ENCODE measurements at places on chromosomes 12 and 14. TPM values are rescaled to one million over a fixed set of nuclear protein-coding genes. Genes with fewer than 3 reads are reported as not detected.

The GARIN6 gene
- total RNA-seq: not detected

The CELA1 gene
- not detected for total RNA-seq

The TOMM20L gene
- total RNA-seq: not detected

DNA sequence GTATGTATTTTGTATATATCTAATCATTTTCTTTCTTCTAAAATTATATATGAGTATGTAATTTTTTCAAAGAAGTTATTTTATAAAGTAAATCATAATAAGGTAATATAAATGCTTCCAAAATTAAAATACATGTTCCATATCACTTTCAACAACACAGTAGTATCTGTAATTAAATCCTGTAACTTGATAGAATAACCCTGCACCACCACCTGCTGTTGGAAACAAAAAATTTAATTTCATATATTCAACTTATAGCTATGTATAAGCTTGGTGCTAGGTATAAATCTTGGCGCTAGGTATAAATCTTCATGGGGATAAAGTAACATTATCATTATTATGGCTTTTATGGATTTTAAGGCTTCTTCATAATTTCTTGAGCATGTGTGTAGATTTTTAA is 149.7 kb upstream of the DCN start:
- DNase-seq: no peak

DNA sequence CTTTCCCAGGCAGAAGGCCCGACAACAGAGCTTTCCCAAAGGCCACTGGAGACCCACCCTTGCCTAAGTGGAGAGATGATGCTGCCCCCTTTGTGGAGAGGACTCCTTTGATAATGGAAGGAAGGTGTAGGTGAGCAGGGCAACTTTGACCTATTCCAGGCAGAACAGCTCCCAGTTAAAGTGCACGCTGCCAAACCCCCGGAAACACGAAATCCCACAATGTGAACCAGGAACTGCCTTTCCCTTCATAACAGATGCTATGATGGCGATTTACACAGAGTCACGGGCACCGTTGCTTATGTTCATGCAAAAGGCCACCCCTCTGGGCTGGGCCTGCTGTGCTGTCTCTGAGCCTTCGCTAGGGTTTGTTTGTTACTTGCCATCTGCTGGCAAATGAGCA is 34.6 kb downstream of the PRIMA1 start:
- DNase-seq: no peak

DNA sequence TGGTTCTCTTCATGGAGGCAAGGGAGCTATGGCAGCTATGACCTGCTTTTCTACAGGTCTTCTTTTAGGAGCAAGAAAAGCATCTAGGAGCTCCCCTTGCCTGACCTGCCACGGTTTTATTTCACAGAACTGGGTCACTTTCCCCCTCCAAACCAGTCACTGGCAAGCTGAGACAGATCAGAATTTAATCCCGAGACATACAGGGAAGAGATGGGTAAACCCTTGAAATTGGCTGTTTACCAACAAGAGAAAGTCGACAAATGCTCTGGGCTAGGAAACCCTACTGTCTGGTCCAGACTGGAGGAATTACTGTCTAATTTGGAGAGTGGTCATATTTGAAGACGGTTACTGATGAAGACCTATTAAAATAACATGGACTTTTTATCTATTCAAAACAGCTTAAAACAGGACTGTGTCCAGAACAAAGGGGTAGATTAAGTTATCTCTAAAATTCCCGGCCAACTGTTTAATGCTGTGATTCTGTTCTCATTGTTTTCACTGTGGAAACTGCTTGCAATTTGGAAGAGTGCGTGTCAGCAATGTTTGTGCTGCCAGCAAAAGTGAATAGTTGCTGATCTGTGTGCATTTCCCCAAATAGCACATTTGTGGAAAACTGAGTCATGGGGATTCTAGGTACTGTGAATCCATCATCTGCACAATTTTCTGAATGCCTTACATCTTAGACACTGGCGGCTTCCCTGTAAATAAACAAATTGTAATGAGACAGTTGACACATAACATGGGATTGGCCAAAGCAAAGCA is 73.4 kb upstream of the EEA1 start:
- no peak for DNase-seq

GRCh38 chr14:56358851-56359614 is 220.6 kb upstream of the TMEM260 start:
- DNase-seq: no peak

DNA sequence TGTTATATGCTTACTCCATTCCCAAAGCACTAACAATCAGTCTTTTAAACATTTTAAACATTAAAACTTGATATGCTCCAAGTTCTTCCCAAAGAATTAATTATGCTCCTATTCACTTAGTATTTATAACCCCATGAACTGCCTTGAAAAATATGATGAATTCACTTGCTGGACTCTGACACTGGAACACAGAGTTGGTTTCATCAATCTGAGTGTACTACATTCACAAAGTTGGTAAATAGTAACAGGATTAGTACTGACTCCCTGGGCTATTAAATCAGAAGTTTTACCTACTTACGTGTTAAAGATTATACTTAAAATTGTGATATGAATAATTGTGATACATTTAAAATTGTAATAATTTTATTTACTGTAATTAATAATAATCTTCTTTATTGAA is 17.3 kb upstream of the MYF6 start:
- no peak for DNase-seq

DNA sequence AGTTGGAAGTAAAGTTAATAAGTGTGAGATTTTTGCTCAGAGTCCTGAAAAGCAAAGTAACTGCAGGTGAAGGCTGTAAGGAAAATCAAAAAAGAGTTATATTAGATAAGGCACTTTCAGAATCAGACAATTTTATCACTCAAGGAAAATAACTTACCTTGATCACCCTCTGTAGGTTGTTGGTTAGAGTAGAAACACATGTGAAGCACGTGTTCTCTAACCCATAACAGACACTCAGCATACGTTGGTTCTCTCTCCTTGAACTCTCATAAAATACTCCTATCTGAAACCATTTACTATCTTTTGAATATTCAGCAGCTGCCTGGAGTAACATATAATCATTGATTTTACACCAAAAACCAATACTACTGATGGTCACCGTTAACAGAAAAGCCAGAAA is 335.5 kb downstream of the KCNH5 start:
- no peak for DNase-seq

DNA sequence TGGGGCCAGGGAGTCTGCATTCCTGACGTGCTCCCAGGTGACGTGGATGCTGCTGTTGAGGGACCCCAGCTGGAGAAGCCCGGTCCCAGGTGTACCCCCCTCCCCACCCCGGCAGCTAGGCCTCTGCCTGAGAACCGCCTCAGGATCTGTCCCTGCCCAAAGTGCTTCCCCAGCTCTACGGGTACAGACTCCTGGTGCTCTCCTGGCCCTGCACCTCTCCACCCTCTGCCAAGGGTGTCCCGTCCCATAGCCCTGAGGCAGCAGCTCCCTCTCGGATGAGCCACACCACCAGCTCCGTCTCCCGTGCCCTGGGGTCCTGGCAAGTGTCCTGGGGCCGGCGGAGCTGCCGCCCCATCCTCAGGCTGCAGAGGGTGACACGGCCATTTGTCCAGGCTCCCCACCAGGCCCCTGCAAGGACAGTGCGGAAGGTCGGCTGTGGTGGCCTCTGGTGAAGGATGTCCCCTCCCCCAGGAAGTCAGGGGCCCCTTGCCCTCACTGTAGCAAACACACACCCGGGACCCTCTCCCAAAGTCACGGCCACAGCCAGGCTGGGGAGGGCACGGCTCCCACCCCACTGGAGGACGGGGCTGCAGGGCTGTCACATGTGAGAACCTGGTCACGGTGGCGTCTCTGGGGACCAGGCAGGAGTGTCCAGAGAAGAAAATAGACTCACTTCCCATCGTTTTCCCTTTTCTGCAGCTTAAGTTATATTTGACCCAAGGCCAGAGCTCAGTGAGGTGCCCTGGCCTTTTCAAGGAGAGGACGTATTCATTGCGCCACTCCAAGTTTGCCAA is 74.4 kb upstream of the FBRSL1 start:
- DNase-seq: no peak

GRCh38 chr12:65943388-65944137 is 119.3 kb downstream of the HMGA2 start:
- no peak for DNase-seq

DNA sequence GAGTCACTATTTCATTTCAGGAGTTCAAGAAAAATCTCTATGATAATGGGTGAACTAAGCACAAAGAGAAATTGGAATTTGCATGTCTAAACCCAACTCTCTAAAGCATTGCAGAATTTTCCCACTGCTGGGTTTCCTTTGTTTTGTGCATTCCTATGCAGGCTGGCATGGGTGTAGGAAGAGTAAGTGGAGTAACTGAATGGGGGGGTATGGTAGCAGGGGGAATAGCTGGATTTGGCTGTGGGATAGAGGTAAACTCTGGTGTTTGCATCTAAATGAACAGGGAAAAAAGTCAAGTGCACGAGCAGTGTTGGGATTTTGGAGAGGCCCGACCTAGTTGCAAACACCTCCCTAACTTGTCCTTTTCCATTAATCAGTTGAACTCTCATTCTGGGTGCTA is 159.1 kb downstream of the ANO4 start:
- no peak for DNase-seq

DNA sequence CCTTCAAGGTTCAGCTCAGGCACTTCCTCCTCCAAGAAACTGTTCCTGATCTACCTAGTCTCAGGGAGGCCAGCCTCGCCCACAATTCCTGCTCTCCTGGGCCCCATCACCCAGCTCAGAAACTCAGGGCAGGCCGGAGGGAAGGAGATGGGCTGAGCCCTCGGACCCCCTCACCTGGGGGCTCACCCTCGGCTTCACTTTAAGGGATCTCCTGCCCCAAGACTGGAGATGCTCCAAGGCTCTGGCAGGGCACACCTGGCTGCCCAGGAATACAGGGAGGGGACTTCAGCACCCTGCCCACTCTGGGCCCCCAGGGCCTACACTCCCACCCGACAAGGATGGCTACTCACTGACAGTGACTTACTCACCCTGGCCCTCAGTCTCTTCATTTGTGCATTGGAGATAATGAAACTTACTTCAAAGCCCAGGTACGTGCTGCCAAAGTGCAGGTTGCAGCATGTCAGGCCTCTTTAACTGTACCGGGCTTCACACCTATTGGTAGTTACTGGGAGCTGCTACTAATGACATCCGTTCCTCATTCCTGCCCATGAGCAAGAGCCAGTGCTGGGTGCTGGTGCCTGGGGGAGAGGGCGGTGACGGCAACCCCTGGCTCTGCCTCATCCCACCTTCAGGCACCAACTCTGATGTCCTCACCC is 21.0 kb upstream of the PPP1R13B start:
- no peak for DNase-seq

DNA sequence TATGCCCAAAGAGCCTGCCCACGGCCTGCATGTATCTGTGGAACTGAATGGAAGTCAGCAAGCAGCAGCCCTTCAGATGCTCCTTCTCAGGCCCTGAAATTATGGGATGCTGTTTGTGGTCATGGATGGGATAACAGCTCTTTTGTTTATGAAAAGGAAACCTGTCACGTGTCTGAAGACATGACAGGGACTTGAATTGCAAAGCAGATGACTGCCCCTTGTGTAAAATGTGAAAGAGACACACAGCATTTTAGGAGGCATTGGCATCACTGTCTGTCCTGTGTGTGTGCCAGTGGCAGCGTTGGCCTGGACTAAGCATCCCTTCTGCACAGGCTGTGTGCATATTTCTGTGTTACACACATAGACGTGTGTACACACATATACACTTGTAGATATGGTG is 192.1 kb downstream of the VRK1 start:
- no peak for DNase-seq

DNA sequence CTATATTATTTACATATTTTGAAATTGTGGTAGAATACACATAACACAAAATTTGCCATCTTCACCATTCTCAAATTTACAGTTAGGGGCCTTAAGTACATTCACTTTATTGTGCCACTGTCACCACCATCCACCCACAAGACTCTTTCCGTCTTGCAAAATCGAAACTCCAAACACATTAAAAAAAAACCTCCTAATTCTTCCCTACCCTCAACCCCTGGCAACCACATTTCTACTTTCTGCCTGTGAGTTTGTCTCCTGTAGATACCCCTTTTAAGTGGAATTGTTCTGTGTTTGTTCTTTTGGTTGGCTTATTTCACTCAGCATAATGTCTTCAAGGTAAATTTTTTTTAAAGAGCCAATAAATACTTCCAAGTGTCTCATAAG is 31.6 kb upstream of the AMIGO2 start:
- DNase-seq: no peak

DNA sequence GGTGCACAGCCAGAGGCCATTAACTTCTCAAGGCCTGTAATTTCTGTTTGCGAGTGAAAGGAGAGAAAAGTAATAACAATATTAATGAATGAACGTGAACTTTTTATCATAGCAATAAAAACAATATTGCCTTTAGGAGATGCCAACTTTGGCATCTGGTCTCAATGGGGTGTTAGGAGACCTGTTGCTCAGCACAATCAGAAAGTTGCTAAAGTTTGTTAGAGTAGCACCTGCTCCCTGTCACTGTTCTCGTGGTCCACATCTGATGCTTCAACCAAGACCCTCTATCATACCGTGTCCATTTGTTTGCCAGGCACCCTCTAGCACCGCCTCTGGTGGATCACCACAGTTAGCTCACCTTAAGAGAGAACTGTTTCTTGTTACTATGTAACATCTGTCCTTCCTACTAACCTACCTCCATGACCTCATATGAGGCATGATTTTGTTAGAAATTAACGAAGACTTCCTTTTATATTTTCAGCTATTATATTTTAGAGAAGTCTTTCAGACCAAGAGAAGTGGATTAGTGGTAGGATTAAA is 12.5 kb upstream of the CLEC4E start:
- DNase-seq: no peak
